ENCODE measurements at places on chromosomes 11 and 22.

DNA sequence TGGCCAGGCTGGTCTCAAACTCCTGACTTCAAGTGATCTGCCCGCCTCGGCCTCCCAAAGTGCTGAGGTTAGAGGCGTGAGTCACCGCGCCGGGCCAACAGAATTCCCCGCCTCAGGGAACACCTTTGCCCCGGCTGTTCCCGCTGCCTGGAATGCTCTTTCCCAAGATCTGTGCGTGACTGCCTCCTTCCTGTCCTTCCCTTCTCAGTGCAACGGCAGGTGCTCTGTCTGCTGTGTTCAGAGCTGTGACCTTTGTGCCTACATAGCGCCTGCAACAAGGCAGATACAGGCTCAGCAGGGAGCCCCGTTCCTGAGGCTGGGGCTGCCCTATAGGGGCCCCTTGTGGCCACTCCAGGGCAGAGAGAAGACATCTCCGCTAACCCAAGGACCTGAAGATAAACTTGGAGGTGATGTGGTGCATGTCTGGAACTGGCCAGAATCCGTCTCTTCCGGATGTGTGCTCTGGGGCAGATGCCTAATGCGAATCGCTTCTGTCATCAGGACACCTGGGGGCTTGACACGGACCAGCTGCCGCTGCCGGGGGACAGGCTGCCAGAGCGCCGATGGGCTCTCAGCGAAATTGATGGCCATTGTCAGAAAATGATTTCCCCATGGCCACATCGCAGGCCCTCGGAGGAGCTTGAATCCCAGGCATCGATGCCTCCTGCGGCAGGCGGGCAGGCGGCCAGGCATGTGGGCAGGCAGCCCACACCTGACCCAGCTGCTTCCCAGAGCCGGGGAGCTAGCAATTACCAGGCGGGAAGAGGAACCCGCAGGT is 43.5 kb upstream of the TCF20 start:
- no peak for DNase-seq

- no peak for DNase-seq
These were observed 25.5 kb downstream of the TMEM123 start for GRCh38 chr11:102427068-102427467.

DNA sequence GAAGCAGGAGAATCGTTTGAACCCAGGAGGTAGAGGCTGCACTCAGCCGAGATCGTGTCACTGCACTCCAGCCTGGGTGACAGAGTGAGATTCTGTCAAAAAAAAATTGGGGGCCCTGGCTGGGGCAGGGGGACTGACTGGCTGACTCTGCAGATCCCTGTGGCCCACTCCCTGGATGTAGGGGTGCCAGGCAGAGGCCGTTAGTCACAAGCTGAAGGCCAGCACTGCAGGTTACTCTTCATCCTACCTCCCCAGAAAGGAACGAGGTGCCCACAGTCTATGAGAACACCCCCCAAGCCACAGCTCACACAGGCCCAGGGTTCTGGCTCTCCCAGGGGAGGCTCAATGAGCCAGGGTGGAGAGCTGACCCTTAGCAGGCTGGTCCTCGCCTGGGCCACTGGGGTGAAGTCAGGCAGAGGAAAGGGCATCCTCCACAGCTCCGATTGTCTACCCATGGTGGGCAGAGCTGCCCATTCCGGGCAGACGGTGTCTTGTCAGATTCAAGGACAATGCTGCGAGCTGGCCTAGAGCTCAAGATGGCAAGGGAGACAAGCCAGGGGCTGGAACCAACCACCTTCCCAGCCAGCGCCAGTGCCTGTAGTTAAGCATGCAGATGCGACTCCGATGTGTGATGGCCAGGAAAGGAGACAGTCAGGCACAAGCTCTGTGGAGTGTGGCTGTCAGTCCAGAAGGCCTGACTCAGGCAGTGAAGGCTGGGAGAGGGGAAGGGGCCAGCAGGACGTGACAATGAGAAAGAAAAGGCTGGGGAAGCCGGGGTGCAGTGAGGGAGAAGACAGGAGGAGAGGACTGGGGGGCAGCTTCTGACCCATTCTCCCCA is 12.4 kb downstream of the C11orf24 start:
- no peak for DNase-seq

GRCh38 chr11:45383224-45383623 is 97.1 kb upstream of the SYT13 start:
- DNase-seq, result no peak

DNA sequence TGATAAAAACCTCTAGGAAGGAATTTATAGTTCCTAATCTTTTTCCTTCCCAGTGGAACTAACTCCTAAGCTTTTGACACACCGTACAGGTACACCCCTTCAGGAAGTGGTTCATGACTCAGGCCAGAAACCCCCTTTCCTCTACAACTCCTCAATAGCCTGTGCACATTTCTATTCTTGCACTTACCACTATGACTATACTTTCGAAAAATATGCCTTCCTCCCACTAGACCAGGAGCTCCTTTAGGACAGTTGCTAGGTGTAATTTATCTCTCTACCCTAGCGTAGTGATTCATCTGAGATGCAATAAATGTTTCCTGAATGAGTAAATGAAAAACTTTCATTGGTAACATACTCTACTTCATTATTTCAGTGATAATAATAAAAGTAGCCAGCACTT is 14.5 kb downstream of the MAP6 start:
- no peak for DNase-seq

- no peak for DNase-seq
These were observed 16.1 kb downstream of the MIAT start for GRCh38 chr22:26673486-26673885.

DNA sequence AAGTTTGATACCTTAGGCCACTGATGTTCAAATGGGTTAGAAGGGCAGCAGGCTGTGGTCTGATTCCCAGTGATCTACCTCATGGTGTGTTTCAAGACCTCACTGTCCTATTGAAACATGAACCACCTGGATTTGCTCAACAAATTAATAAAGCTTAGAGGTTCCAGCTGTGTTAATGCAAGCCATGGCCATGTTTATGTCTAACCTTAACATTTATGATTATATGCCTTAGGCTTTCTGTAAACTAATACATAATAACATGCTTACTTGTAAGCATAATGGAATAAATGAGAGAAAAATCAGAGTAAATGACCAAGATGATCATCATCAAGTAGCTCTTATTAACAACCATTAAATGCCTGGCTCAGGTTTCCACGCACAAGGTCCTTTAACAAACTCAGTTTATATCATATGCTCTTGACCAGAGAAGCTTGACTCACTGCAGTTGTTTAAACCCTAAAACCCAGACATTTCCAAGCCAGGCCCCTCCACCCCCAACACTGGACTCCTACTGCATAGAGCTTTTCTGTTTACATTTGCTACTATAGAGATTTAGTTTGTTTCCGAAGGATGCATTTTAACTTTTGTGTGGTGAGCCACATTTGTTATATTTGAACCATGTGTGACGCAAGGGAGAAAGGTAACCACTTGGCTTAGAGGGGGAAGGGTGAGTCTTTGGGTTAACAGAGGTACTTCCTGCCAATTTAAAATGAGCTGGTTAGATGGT is 43.7 kb downstream of the KREMEN1 start:
- DNase-seq, result no peak

DNA sequence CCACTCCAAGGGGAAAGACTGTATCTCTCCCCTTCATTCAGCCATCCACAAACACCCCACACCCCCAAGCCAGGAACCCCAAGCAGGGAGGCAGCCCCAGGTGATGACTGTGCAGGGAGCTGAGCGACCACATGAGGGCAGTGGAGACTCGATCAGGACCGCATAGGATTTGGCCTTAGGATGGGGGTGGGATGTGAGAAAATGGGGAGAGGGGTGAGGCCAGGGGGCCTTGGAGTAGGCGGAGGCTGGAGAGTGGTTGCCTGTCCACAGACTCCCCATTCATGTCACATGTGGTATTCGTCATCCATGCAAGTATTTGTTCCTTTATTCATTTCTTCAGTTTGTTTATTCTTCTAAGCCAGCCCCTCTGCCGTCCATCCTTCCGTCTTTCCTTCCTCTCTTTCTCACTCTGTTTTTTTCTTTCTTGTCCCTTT is 2.7 kb upstream of the RHOD start:
- DNase-seq, result no peak

GRCh38 chr11:130675371-130675821 is 227.0 kb downstream of the ADAMTS15 start:
- DNase-seq, result no peak

GRCh38 chr11:20162824-20163782 is 2.8 kb upstream of the DBX1 start:
- DNase-seq, result no peak

GRCh38 chr22:30143265-30143664 is 63.0 kb downstream of the HORMAD2 start:
- no peak for DNase-seq

DNA sequence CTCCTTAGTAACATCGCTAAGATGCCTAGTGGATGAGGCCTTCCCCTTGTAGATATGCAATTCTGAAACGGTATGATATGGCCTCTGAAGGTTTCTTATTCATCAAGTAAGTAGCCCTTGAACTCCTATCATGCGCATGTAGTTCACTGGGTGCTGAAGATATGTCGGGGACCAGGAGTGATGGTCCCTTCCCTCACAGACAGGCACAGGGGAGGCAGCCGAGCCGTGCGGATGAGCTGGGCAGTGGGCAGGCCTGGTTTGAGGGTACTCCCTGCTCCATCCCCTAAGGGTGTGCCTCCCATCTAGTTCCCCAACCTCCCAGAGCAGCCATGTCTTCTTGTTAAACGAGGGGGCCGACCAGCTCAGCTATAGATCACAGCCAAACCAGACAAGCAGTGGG is 40.1 kb downstream of the TP53I11 start:
- no peak for DNase-seq

DNA sequence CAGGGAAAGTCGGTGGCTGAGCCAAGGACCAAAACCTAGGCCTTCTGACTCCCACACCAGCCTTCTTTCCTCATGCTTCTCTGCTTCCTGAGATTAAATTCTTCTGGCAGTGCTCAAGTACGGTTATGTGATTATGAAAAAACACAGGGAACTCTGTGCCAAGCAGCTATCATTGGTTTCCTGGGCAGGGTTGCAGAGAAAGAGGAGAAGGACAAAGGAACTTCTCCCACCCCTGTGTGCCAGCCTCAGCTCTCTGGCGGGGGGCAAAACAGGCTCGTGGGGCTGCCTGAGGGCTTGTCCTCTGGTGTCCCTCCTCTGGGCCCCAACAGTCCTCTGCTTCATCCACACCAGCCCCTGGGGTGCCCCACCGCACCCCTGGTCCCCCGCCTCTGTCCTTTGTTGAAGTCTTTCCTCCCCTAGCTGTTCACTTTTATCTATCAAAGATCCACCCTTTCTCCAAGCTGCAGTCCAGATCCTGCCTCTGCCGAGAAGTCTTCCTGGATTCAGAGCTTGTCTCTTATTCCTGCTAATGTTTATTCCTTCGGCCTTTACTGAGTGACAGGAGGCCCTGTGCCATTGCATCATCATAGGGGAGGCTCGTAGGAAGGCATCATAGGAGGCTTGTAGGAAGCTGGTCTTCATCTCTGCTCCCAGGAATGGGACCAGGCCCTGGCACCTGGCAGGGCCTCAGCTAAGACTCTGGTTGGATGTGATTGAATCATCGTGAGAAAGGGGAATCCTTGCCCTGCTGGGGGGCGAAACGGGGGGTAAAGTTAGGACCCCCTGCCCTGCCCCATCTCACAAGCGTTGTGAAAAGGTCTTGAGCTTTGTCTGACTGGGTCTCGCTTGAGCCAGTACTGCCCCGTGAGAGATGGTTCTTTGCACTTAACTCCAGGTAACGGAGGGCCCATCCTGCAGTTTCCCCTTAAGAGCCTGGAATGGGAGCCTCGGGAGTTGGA is 11.5 kb upstream of the FTH1 start:
- DNase-seq, result no peak

DNA sequence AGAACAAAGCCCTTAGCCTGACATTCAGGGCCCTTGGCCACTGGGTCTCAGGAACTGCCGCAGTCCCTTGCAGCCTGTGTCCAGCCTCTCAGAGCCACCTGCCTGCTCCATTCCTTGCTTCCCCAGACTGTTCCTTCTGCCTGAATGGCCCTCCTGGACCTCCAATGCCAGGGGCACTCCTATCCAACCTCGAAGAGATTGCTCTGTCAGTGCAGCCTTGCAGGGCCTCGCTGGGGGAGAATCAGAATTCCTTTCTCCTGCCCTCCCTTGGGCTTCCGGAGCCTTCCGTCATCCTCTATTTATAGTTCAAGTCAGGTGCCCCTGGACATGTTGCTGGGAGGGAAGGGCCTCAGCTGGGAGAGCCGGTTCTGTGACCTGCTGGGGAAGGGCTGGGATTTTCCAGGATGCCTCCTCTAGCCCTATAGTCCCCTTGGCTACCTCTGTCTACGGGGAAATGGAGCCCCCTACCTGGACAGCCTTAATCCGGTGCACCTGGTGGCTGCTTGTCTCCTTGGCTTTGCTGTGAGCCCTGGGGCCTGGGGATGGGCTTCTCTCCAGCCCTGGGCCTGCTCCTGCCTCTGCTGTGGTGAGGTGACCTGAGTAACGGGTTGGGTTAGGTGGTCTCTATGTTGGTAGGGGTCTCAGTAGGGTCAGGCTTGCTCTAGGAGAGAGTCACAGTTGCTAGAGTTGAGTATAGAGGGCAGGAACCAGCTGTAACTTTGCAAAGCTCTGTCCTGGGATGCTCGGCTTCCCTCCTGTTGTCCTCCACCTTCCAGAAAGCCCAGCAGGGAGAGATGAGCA is 45.9 kb upstream of the SYT7 start:
- no peak for DNase-seq

GRCh38 chr11:95680169-95680929 is 109.2 kb downstream of the FAM76B start:
- DNase-seq, result no peak

- DNase-seq, result no peak
These were observed 2.9 kb upstream of the FOSL1 start for GRCh38 chr11:65903068-65903481.

DNA sequence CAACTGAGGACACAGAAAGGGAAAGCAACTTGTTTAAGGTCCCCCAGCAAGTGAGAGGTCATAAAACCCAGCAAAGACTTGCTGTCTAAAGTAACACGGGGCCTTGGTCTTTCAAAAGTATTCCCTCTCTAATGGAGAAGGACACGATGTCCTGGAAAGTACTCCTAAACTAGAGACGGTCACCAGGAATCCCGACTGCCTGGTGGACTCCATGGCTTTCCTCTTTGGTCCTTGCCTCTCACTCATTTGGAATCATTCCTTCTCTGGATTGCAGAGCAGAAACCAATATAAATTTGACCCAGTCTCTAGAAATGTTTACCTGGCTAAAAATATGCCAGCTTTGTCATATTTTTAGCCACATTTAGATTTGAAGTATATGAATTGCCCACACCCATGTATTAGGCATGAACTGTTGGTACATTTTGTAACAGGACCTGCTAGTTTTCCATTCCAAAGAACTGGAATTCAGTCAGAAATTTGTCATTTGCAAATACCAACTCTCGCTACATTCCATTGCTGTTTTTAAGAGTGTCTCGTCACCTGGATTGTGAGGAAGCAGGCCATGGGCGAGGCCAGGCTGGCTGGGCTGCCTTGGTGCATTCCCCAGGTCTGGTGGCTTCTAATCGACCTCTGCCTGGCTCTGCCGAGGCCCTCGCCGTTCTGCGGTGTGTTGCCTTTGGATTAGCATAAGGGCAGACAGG is 12.9 kb downstream of the NAV2 start:
- no peak for DNase-seq

DNA sequence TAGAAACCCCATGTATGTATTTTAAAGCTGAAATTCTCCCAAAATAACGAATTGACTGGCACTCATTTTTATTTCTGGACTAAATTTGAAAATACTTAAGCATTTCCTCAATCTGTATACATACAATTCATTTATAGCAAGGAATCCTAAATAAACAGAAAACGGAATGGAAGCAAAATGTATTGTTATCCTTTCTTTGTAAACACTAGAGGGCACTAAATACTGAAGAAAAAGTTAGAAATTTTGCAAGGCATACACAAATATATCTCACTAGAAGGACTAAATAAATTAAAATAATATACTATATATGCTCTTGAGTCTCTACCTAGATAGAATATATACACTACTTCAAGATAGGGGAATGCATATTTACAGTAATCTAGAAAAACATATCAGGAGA is 23.1 kb upstream of the ANO5 start:
- no peak for DNase-seq

GRCh38 chr11:68373189-68373814 is 60.9 kb downstream of the LRP5 start:
- no peak for DNase-seq
